ENCODE measurements at places on chromosomes 7 and 10. TPM values are rescaled to one million over a fixed set of nuclear protein-coding genes. Genes with fewer than 3 reads are reported as not detected.
A peak's percentile ranks its signal among the peaks of the same experiment; 100 is the strongest.

GRCh38 chr10:94489976-94490788 lies 55.4 kb upstream of the HELLS start:
- no peak for DNase-seq
- no peaks in the 10 kb centered on the region for H3K4me1 ChIP-seq

The MINDY3 gene
- polyA plus RNA-seq, result 14.7 TPM

DNA sequence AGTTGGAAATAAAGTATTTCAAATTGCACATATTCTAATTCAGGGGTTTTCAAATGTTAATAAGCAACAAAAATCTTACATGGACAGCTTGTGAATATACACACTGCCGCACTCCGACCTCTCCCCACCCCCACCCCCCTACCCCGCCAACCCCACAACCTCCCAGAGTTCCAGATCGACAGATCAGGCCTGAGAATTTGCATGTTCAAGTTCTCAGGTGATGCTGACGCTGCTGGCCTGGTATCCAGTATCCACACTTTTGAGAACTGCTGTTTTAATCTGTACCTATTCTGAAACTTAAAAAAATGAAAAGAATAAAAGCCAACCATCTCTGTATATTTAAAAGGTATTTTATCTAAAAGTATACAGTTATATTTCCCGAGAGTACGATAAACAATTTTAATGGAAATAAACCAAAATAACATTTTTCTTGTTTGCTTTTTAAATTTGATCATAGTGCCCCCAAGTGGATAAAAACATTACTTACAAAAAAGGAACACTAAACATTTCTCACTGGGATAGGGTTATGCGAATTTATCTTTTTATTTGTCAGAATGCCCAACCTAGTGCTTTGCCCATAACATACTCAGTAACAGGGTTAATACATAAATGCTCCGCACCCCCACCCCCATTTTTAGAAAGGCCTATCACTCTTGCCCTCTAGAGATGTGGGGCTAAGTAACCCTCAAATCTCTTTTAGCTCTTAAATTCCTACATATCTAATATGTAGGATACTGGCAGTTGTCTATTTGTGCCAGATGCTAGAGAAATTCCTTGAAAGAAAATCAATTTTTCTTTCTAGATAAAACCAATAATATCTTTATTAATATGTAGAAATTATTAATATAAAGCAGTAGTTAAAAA lies 166.3 kb downstream of the RNF133 start:
- no peaks in the 10 kb centered on the region for H3K27me3 ChIP-seq
- no peaks in the 10 kb centered on the region for H3K4me1 ChIP-seq
- H3K36me3 ChIP-seq, result no peaks in the 10 kb centered on the region
- DNase-seq, result peak; percentile 9
- H3K27ac ChIP-seq, result no peak overlapping the region

DNA sequence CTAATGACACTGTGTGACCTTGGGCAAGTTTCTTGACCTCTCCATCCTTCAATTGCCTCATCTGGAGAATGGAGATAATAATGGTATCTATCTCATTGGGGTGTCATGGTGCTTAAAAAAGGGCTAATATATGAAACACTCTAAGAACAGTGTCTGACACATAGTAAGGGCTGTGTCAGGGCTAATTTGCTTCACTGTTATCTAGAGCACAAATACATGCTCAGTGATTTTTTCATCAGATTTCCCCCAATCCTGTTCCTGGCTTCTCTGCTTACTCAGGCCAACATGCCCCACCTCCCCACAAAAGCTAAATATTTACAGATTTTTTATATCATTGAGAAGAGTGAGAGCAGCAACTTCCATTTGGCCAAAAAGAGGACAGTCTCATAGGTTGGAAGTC lies 20.6 kb downstream of the WIPF3 start:
- H3K27ac ChIP-seq, result no peak overlapping the region
- peaks cover 5% of the 10 kb centered on the region for H3K27me3 ChIP-seq
- H3K4me1 ChIP-seq, result no peaks in the 10 kb centered on the region

DNA sequence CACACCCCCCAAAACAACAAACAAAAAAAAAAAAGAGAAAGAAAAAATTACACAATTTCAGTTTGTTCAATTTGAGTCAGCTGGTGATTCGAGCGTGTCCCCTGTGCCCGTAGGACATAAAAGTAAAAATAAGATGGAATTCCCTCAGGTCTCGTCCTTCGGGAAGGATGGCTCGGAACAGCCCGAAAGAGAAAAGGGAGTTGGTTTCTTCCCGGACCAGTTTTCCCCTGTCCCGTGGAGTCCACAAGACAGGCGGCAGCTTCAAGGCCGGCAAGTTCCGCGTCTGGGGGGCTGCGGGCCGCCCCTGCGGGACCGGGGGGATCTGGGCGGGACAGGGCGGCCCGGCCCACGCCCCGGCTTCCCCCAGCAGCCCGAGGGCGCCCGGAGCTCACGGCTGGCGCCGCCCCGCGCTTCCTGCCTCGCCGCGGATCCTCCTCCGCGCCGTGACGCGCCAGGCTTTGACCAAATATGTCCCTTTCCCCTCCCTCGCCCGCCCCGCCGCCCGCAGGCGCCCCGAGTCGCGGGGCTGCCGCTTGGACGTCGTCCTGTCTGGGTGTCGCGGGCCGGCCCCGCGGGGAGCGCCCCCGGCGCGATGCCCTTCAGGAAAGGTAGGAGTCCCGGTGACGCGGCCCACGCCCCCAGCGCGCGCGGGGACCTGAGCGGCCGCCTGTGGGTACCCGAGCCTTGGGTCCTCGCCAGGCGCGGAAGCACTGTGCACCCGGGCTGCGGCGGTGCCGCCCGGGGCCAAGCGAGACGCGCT lies 55.8 kb downstream of the RBM17 start:
- peaks cover 23% of the 10 kb centered on the region for H3K27me3 ChIP-seq
- peak overlapping the region; percentile 81 for H3K27ac ChIP-seq
- H3K4me1 ChIP-seq, result peaks cover 26% of the 10 kb centered on the region
- H3K4me3 ChIP-seq, result peak overlapping the region; percentile 72

DNA sequence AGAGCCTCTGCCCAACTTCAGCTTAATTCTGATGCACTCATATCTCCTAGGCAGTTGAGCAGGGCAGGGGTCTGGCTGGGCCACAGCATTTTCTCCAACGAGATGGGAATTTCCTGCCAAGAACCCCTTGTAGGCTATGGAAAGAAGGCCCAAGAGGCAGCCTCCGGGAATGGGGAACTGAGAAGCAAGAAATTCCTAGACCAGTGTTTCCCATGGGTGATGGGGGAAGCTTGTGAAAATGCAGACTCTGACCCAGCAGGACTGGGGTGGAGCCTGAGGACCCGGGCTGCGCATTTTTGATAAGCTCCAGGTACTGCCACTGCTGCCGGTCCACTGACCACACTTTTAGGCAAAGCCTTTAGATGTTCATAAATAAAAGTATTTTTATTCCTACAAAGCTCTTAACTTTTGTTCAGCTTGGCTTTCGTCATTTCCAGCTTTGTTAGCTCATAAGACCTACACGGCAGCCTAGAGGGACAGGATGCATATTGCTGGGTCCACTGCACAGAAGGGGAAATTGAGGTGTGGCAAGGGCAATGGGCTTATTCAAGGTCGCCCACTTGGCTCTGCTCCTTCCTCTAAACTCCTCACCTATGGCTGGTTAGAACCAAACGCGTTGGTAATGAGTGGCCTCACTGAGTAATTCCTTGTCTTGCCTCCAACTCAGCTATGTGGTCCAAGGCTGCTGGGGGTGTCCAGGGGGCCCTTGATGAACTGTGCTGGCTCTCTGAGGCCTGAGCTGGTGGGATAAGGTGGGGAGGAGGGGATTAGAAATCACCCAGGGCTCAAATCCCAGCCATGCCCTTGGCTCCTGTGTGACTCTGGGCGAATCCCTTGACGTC lies 29.5 kb downstream of the ZCCHC24 start:
- DNase-seq, result peak; percentile 57
- H3K27me3 ChIP-seq, result no peaks in the 10 kb centered on the region
- peaks cover 37% of the 10 kb centered on the region for H3K4me1 ChIP-seq
- no peaks in the 10 kb centered on the region for H3K36me3 ChIP-seq
- no peak overlapping the region for H3K27ac ChIP-seq

DNA sequence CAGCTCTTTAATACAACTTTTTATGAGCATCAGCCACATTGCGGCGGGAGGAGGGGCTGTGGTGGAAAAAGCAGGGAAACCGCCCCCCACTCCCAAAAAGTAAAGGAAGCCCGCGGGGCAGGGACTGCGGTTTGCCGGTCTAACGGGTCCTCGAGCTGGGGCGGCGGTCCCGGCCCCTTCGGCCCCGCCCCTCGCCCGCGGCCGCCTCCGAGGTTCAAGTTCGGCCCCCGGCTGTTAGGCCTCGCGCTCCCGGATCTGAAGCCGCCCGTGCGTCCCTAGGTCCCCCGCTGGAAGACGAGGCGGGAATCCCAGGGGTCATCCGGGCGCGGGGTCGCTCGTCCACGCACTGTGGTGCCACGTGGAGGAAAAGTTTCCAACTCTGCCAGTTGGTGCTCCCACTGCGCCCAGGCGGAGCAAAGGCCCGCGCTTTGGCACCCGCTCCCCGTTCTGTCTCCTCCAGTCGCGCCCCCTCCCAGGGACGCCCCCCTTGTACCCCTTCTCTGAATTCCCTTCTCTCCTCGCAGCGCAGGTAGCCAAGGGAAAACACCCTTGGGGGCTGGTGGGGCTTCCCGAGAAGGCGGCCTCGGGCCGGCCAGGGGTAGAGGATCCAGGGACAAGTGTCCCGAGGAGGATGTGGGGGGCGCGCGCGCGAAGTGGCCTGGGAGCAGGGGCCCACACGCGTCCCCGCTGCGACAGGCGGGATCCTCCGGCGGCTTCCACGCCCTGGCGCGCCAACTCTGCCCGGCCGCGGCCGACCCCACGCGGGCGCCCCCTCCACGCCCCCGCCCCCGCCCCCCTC lies 798 bp upstream of the AUTS2 start:
- no peaks in the 10 kb centered on the region for H3K36me3 ChIP-seq
- no peak overlapping the region for H3K4me3 ChIP-seq
- H3K4me1 ChIP-seq, result peaks cover 27% of the 10 kb centered on the region

The ANKRD22 gene
- not detected for polyA plus RNA-seq

- no peak overlapping the region for H3K27ac ChIP-seq
- no peaks in the 10 kb centered on the region for H3K36me3 ChIP-seq
- no peaks in the 10 kb centered on the region for H3K4me1 ChIP-seq
- peaks cover 59% of the 10 kb centered on the region for H3K27me3 ChIP-seq
- no peak for DNase-seq
- H3K4me3 ChIP-seq, result no peak overlapping the region
Observed at GRCh38 chr7:151885202-151885580, 8.3 kb upstream of the PRKAG2 start.

The AASS gene
- not detected for polyA plus RNA-seq

The C7orf57 gene
- not detected for polyA plus RNA-seq

GRCh38 chr7:50792342-50793119 lies 9.8 kb upstream of the GRB10 start:
- peaks cover 5% of the 10 kb centered on the region for H3K36me3 ChIP-seq
- H3K4me1 ChIP-seq, result peaks cover 30% of the 10 kb centered on the region
- H3K4me3 ChIP-seq, result peak overlapping the region; percentile 69
- H3K27me3 ChIP-seq, result no peaks in the 10 kb centered on the region
- peak; percentile 82 for DNase-seq

DNA sequence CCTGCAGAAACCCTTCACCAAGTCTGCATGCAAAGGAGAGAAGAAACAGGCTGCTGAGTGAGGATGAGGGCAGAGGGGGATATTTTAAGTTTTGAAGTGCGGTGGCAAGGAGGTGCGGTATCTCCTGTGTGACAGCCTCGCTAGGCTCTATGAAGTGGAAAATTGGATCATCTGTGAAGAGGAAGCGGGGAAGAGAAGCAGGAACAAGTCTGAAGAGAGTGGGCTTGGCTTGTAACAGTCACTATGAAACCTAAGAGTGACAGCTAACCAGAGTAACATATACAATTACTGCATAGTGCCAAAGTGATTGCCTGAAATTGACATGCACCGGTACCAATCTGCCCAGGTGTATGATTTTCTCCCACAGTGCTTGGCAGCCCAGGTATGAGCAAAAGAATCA lies 287.5 kb upstream of the KLF14 start:
- no peak overlapping the region for H3K27ac ChIP-seq
- no peaks in the 10 kb centered on the region for H3K27me3 ChIP-seq
- H3K4me1 ChIP-seq, result no peaks in the 10 kb centered on the region
- DNase-seq, result no peak

The CD36 gene
- 0.80 TPM for polyA plus RNA-seq

- H3K4me3 ChIP-seq, result no peak overlapping the region
- H3K27me3 ChIP-seq, result no peaks in the 10 kb centered on the region
- no peak overlapping the region for H3K27ac ChIP-seq
- no peaks in the 10 kb centered on the region for H3K36me3 ChIP-seq
Observed at GRCh38 chr10:63751836-63752235, 230.6 kb downstream of the REEP3 start.

- no peak overlapping the region for H3K4me3 ChIP-seq
- no peaks in the 10 kb centered on the region for H3K4me1 ChIP-seq
- no peak overlapping the region for H3K27ac ChIP-seq
Observed at GRCh38 chr10:6702030-6702429, 122.0 kb upstream of the PRKCQ start.

- H3K36me3 ChIP-seq, result no peaks in the 10 kb centered on the region
- H3K27me3 ChIP-seq, result no peaks in the 10 kb centered on the region
- DNase-seq, result no peak
- H3K4me3 ChIP-seq, result peak overlapping the region; percentile 38
Observed at GRCh38 chr7:140230516-140230860, 53.7 kb upstream of the KDM7A start.

The ZC3HAV1L gene
- polyA plus RNA-seq, result not detected

The GHRHR gene
- not detected for polyA plus RNA-seq

GRCh38 chr10:95437669-95438068 lies 123.5 kb downstream of the SORBS1 start:
- H3K27ac ChIP-seq, result no peak overlapping the region
- no peaks in the 10 kb centered on the region for H3K27me3 ChIP-seq
- H3K4me3 ChIP-seq, result no peak overlapping the region
- H3K4me1 ChIP-seq, result 0 out of 3 replicates have a peak, but pooled peaks cover 3% of the 10 kb centered on the region
- no peak for DNase-seq
- H3K36me3 ChIP-seq, result no peaks in the 10 kb centered on the region

The FXYD4 gene
- not detected for polyA plus RNA-seq

- no peak overlapping the region for H3K27ac ChIP-seq
- peaks cover 44% of the 10 kb centered on the region for H3K4me1 ChIP-seq
- H3K36me3 ChIP-seq, result no peaks in the 10 kb centered on the region
- no peak overlapping the region for H3K4me3 ChIP-seq
- no peaks in the 10 kb centered on the region for H3K27me3 ChIP-seq
Observed at GRCh38 chr7:927031-927671, 27.3 kb downstream of the ADAP1 start.

The INMT gene
- not detected for polyA plus RNA-seq
